Mammary microvascular endothelial cell (primary cell): ENCODE measurements at places on chromosomes 7 and 10. TPM values are rescaled to one million over a fixed set of nuclear protein-coding genes. Genes with fewer than 3 reads are reported as not detected.

PPP3CB gene
- total RNA-seq = 11.9 and 13.1 TPM in 2 replicates

COL17A1 gene
- total RNA-seq = 3.3 and 4.6 TPM in 2 replicates

INA gene
- 1.1 and 1.6 TPM in 2 replicates for total RNA-seq

WDR86 gene
- not detected in 2 replicates for total RNA-seq

SPDYE5 gene
- not detected in 2 replicates for total RNA-seq

GBX1 gene
- not detected in 2 replicates for total RNA-seq

ADARB2 gene
- total RNA-seq = 0.07 and 0.10 TPM in 2 replicates

TMEM213 gene
- not detected in 2 replicates for total RNA-seq

ITGA8 gene
- total RNA-seq = 0.44 and 0.53 TPM in 2 replicates

SERPINE1 gene
- 1,812 and 1,952 TPM in 2 replicates for total RNA-seq
